Cortex of kidney (tissue), 1 donor: ENCODE measurements at places on chromosomes 16 and 17.

- no peak for DNase-seq
Observed at GRCh38 chr16:57413733-57414132, 9.2 kb downstream of the CCL17 start.

GRCh38 chr16:23388786-23389185 lies 64.2 kb downstream of the COG7 start:
- DNase-seq, result no peak

- DNase-seq, result no peak
Observed at GRCh38 chr16:20781697-20782096, 17.9 kb downstream of the ACSM3 start.

- DNase-seq, result no peak
Observed at GRCh38 chr17:72421128-72422092, 300.6 kb downstream of the SOX9 start.

- no peak for DNase-seq
Observed at GRCh38 chr17:55334881-55335540, 70.3 kb downstream of the HLF start.

DNA sequence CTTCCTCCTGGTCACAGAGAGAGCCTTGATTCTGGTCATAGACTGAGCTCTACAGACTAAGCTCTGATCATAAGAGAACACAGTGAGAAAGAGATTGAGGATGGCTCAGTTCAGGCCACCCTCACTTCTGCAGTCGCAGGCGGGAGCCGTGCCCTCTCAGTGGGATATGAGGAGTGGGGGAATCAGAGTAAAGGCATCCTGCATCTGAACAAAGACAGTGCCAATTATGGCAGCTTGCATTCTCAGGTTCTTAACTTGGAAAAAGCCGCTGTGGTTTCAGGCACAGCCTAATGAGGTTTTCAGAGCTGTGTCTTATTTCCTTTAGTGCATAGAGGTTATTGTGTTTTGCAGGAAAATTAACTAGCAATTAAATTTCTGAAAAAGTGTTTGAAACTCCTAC lies 134.4 kb upstream of the NLRP1 start:
- DNase-seq, result no peak

- no peak for DNase-seq
Observed at GRCh38 chr16:87628940-87629339, 26.6 kb downstream of the JPH3 start.

GRCh38 chr16:80652441-80652840 lies 111.6 kb downstream of the DYNLRB2 start:
- no peak for DNase-seq

GRCh38 chr17:46769531-46770438 lies 48.7 kb downstream of the WNT3 start:
- DNase-seq, result no peak

DNA sequence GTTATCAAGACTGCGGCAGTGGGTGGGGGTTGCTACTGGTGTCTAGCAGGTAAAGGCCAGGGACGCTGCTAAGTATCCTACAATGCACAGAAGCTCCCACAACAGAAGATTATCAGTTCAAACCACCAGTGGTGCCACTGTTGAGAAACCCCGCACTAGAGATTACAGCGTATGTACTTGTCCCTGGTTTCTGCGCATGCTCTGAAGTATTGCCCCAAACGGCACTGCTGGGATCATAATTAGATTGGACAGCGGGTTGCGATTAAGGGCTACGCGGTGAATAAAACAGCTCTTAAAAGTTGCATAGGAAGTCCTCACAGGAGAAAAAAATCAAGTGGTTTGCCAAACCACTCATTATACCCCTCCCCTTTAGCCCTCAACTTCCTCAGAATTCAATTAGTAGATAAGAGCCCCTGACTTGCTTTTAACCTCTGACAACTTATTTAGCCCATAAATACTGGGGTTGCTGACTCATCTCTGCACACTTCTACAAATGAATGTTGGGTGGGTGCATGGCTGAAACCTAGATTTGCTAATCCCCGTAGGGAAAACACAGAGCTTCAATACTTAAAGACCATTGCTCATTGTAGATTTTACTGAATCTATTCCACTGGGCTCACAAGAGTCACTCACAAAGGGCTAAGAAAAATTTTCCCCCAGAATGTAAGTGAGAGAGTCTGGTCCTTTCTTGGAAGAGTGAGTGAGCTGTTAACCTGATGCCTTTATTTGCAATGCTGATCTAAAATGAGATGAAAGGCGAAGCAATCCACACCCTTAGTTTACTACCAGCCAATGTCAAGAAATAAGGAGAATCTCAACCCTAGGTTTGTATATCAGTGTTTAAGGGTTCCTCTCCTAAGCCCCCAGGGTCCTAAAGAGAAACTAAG lies 91.8 kb downstream of the RGS9 start:
- no peak for DNase-seq

- DNase-seq, result no peak
Observed at GRCh38 chr16:11306997-11307638, 26.0 kb upstream of the PRM1 start.

DNA sequence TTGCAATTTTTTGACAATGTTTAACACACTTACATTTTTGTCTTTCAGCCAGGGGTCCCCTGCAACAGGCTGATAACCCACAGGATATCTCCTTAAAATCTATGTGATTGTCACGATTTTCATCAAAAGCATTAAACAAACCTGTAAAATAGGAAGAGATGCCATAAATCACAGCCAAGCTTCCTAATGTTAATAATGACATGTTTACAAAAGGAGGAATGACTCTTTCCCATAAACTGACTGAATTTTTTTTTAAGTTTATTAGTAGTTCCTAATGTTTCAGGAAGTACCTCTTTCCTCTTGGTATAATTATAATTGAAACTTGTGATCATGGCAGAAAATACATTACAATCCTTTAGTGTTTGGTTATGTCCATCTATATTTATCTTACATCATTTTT lies 119.6 kb downstream of the CA4 start:
- DNase-seq, result no peak

DNA sequence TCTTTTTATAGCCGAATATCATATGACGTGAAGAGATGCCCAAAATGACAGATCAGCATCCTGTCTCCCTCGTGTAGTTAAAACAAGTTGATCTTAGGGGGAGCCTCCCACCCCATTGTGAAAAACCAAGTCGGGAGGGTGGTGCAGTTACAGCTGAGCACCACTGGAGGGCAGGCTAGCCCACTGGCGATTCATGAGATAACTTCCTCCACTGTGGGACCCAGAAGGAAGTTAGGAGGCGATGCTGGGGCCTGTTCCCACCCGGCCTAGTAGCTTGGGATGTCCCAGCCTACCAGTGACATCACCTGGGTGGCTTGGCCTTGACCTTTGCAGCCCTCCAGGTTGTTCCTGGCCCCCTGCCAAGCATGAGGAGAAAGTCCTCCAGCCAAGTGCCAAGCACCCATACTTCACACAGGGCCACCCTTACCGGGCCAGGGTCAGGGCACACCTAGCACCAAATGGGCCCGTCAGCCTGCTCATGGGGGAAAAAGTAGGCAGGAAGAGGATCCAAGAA lies 8.1 kb upstream of the CPNE2 start:
- no peak for DNase-seq

DNA sequence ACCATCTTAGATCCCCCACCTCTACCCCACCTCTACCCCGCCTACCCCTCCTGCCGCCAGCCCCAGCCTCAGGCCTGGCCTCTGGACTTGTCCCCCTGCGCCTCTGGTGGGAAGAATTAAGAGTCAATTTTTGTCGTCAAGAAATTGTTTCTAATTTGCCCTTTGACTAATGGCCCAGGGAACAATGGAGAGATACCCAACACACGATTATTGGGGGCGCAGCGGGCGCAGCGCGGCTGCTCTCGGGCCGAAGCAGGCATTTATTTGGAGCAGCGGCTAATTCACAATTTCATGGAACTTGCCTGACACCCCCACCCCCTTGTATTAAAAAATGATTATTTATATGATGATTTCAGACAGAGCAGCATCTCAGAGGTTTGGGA lies 4.4 kb upstream of the BAHCC1 start:
- no peak for DNase-seq

DNA sequence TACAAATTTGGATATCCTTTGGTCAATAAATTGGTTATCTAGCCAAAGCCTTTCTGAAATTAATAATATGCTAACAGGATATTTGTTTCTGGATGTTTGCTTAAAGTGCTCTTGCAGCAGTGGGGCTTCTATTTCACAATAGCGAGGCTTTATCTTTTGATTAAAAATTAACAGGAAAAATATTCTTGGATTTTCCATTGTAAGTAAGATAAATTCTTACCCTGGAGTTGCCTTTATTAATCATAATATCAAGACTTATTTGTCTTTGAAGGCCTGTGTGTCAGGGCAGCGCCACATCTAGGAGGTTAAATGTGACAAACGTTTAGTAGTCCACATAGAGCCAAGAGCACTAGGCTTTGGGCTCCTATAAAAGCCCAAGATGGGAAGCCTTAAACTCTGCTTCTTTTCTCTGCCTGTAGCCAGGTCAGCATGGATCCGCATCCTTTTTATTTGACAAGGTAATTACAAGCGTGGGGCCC lies 5.3 kb downstream of the TMEM97 start:
- DNase-seq, result no peak
